ENCODE measurements at places on chromosomes 6 and 20. TPM values are rescaled to one million over a fixed set of nuclear protein-coding genes. Genes with fewer than 3 reads are reported as not detected.
A peak's percentile ranks its signal among the peaks of the same experiment; 100 is the strongest.

DNA sequence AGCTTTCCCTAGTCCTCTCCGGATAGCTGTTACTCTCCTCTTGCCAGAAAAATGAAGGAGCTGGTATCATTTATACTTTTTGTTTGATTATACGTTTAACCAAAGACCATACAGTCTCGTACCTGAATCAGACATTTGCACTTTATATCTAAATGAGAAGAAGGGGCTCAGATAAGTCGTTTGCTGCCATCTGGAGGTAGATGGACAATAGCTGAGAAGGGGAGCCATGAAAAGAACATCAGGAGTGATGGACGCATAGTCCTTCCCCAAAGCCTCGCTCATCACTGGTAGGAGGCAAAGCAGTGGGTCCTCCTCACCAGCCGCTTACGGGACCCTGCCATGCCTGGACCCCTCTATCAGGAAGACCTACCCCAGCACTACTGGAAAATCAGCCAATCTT is 45.4 kb downstream of the RPF2 start:
- DNase-seq, result no peak

- peak; percentile 80 for DNase-seq
Measured at GRCh38 chr6:111843347-111844147, 29.7 kb downstream of the FYN start.

GRCh38 chr6:108650781-108651180 is 90.1 kb downstream of the FOXO3 start:
- no peak for DNase-seq

DNA sequence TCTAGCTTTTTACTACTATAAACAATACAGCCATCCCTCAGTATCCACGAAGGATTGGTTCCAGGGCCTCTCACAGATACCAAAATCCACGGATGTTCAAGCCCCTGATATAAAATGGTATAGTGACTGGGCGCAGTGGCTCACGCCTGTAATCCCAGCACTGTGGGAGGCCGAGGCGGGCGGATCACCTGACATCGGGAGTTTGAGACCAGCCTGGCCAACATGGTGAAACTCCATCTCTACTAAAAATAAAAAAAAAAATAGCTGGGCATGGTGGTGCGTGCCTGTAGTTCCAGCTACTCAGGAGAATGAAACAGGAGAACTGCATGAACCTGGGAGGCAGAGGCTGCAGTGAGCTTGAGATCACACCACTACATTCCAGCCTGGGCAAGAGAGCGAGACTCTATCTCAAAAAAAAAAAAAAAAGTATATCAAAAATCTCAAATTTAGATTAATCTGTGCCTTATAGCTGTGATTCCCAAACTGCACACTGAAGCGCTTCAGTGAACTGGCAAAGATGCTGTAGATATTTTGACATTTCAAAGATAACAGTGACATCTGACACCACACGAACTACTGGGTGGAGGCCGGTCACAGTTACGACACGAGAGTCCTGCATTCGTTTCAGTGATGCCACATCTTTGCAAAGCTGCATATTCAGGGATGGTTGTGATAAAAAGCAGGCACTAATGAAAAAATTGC is 38.3 kb downstream of the MRS2 start:
- no peak for DNase-seq

Gene SLC22A2
- total RNA-seq, result not detected
